Karpas-422 (cell line): ENCODE measurements at places on chromosomes 3 and 15. TPM values are rescaled to one million over a fixed set of nuclear protein-coding genes. Genes with fewer than 3 reads are reported as not detected.

Gene PARP15
- 27.7 and 54.3 TPM in 2 replicates for total RNA-seq

- DNase-seq = no peak
Observed at GRCh38 chr3:46668591-46668990, 24.9 kb downstream of the ALS2CL start.

DNA sequence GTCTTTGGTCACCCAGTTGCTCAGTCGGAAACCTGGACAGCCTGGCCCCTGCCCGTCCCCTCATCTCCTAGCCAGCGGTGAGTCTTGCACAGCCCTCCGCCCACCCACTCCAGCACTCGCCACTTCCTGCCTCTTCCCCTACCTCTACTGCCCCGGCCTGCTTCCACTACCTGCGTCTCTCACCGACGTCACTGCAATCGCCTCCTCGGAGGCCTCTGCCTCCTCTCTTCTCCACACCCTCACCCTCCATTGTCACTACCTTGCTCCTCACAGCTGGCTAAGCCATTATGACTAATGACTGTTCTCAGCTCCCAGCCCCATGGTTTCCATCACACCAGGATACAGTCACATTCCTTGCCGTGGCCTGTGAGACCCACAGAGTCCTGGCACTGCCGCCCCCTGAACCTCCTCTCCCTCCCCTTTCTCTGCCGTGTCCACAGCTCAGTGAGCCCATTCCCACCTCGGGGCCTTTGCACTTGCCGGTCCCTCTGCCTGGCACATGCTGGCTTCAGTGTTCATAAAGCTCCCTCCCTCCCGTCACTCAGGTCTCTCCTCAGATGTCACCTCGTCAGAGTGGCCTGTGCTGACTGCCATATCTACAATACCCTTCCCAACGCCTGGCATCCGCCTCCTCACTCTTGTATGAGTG is 104.8 kb downstream of the FBLN2 start:
- no peak for DNase-seq

GRCh38 chr15:35618260-35619188 is 72.6 kb upstream of the DPH6 start:
- no peak for DNase-seq

Gene ITIH1
- not detected in 2 replicates for total RNA-seq

Gene KNG1
- not detected in 2 replicates for total RNA-seq

Gene SH2D7
- not detected in 2 replicates for total RNA-seq
